ENCODE measurements at places on chromosomes 11 and 22.
A peak's percentile ranks its signal among the peaks of the same experiment; 100 is the strongest.

DNA sequence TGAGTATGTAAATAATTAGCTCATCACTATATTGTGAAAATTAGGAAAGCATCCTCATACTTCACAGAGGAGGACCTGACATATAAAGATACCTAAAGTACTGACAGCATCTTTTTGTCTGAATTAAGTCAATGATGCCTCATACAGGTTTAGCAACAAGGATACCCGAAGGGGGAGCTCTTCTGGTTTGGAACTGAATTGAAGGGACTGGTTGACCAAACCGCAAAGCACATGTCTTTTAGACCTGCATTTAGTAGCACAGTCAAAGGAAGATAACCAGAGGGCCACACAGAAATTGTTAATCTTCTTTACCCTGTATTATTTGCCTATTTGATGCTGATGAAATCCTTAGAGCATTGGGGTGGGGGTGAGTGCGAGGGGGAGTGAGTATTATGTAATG lies 12.9 kb upstream of the WT1 start:
- DNase-seq: no peak

DNA sequence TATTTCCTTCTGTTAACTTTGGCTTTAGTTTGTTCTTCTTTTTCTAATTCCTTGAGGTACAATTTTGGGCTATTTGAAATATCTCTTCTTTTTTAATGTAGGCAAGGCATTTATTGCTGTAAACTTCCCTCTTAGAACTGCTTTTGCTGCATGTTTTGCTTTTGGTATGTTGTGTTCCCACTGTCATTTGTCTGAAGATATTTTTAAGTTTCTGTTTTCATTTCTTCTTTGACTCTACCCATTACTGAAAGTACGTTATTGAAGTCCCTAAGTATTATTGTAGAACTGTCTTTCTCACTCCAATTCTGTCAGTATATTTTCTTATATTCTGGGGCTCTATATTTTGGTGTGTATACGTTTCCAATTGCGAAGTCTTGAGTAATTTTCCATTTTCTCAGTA lies 77.9 kb downstream of the KCNQ1OT1 start:
- no peak for DNase-seq

DNA sequence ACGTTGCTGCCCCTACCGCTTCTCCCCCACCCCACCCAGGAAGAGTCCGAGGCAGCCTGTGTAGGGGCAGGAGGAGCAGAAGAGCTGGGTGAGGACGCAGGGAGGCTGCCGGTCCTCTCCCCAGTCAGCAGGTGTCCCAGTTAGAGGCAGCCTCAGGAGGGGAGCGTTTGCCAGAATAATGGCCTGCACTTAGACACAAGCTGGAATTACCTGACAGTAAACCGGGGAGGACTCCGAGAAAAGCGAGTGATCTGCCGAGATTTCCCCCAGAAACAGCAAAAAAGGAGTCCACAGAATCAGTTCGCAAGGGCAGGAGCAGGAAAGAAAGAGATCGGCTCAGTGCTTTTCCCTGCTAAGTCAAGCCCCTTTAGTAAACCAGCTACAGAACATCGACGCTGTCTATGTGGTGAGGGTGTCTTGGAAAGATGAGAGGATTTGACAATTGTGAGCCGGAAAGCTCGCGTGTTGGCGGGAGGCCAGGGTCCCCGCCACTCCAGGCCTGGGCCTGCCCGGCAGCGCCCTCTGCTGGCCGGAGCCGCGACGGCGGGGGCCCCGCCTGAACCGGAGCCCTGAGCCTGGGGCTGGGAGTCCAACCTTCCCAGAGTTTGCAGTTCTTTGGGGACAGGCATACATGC lies 17.7 kb upstream of the THRSP start:
- DNase-seq: peak; percentile 59

- no peak for DNase-seq
Measured at GRCh38 chr11:126711977-126712625, 288.5 kb downstream of the KIRREL3 start.

GRCh38 chr11:19802773-19803293 lies 90.2 kb downstream of the NAV2 start:
- DNase-seq: no peak

GRCh38 chr11:36365907-36366306 lies 69.8 kb downstream of the PRR5L start:
- DNase-seq: no peak

- DNase-seq: no peak
Measured at GRCh38 chr11:117037279-117037974, 60.8 kb downstream of the SIK3 start.

DNA sequence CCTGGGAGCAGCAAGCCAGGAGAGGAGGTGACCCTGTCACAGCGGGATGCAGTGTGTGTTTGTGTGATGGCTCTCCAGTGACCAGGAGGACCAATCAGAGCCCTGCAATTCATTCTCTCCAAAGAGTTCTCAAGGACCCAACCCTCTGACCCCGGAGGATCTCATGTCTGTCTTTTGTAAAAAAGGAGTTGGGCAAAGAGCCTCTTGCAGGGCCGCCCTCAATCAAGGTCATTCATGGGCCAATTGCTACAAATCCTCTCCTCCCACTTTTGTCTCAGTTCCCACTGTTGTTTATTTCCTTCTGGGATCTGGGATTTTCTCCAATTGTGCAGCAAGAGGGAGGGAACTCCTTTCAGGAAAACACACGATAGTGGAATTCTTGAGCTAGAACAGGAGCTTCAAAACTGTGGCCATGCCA lies 4.0 kb downstream of the TECTA start:
- no peak for DNase-seq

- DNase-seq: no peak
Measured at GRCh38 chr11:30917859-30918478, 331.8 kb upstream of the MPPED2 start.

DNA sequence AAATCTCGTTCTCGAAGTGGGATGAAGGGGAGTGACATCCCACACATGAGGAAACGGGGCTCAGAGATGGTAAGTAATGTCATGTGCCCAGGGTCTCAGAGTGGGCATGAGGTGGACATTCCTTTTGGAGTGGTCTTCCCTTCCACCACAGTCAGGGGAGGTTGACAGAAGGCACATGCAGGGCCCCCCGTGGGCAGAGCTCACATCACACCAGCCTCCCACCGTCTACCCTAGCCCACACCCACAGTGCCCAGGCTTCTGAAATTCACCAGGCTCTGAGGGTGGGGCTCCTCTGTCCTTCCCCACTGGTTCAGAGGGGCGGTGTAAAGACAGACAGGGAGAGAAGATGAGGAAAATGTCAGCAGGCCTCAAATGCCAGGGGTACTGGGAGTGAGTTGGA lies 41.1 kb upstream of the TIMP3 start:
- DNase-seq: no peak

- no peak for DNase-seq
Measured at GRCh38 chr11:122285070-122285988, 169.3 kb upstream of the BLID start.

DNA sequence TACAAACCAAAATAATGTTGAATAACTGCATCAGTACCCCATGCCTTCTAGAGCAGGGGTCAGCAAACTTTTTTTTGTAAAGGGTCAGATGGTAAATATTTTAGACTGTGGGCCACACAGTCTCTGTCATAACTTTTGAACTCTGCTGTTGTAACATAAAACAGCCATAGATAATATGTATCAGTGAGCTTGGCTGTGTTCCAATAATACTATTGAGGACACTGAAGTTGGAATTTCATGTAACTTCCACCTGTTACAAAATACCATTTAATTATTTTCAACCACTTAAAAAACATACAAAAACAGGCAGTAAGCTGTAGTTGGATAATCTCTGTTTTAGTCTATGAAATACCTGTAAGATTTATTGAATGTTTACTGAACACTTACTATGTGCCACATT lies 55.2 kb downstream of the PICALM start:
- no peak for DNase-seq

DNA sequence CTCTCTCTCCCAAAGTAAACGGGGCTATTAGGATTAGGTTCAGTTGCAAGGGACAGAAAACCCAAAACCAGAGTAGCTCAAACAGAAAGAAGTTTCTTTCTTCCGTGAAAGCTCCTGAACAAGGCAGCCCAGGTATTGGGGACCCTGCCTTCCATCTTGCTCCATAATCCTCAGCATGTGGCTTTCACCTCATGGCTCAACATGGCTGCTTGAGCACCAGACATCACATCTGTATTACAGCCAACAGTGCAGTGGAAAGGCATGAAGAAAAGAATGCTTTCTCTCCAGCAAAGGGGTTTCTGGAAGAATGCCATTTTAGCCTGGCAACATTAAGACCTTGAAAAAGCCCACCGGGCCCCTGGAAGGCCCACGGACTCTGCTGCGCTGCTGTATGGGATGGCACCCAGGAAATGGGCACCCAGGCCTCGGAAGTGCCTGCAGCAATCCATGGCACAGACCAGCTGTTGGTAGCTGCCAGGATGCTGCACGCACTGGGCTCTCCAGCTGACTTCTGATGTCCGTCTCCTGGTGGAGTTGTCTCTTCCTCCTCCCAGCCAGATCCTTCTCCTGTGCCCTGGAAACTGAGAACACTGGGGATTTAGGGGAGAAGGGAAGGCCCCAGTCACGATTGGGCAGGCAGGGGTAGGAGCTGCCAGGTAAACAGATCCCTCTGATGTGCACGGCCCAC lies 22.6 kb downstream of the PDGFB start:
- no peak for DNase-seq

DNA sequence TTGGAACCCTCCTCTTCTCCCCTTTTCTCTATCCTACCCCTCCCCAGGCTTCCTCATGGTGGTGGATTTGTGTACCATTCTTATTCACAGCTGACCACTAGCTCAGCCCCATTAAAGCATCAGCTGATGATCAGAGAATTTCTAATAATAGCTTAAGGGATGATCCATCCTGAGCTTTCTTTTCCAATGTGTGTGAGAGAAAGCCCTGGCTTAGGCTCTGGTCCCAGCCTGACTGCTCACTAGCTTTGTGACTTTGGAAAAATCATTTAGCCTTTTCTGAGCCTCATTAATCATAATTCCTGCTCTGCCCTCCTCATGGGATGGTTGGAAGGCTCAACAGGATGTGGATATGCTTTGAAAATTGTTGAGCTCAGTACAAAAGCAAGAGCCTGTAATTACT lies 26.3 kb upstream of the CCDC90B start:
- no peak for DNase-seq

DNA sequence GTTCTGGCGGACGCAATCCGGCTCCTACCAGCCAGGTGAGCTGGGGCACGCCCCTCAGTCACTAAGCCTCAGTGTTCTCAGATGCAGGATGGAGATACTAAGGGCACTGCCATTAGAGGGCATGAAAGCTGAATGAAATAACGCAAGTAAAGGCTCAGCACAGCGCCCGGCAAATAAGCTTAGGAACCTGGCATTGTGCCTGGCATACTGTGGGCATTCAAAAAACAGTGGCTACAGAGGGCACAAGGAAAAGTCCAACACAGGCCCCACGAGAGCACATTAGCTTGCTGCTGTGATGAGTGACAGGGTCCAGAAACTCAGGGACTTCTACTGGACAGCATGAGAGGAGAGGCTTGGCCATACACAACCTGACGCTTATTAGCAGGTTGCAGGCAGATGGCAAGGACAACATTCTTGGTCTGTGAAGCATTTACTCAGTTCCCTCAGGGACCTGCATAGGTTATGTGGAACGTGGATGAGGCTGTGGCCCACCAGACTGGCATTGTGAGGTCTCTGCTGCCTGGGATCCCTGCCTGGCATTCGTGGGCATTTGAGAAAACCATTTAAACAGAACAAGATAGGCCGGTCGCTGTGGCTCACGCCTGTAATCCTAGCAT lies 12.2 kb downstream of the TXN2 start:
- DNase-seq: no peak

DNA sequence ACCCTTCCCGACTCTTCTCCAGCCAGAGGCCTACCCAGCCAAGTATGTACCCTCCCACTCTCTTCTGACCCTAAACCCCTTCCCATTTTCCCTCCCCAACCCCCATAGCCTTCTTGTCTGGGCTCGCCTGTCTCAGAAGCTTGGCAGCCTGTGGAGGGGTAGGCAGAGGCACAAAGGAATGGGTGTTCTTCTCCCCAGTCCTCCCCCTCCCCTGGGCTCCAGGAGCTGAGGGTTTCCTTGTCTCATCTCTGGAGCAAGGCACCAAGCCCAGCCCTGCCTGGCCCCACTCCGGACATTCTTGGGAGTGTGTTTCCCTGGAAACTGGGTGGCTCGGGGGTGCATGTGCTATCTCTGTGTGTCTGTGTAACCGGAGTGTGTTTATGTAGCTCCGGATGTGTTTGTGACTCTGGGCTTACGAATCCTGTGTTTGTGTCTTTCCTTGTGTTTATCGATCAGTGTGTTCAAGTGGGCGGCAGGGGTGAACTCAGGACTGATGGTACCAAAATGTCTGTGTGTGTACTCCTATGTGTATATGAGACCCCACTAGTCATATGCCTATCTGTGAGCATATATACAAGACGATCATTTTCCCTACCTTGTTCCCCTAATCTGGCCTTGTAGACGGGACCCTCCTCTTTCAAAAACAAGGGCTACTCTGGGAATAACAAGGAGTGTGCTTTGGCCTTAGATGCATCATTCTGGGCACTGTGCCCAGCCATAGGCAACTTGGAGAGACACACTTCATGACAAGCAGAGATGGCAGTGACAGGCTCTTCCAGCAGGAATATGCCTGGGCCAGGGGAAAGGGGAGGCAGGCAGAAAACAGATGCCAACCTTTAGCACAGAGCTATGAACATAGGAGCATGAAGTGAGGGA lies 10.9 kb downstream of the PHLDB1 start:
- DNase-seq: no peak

GRCh38 chr11:20035701-20036601 lies 124.3 kb downstream of the DBX1 start:
- DNase-seq: no peak

DNA sequence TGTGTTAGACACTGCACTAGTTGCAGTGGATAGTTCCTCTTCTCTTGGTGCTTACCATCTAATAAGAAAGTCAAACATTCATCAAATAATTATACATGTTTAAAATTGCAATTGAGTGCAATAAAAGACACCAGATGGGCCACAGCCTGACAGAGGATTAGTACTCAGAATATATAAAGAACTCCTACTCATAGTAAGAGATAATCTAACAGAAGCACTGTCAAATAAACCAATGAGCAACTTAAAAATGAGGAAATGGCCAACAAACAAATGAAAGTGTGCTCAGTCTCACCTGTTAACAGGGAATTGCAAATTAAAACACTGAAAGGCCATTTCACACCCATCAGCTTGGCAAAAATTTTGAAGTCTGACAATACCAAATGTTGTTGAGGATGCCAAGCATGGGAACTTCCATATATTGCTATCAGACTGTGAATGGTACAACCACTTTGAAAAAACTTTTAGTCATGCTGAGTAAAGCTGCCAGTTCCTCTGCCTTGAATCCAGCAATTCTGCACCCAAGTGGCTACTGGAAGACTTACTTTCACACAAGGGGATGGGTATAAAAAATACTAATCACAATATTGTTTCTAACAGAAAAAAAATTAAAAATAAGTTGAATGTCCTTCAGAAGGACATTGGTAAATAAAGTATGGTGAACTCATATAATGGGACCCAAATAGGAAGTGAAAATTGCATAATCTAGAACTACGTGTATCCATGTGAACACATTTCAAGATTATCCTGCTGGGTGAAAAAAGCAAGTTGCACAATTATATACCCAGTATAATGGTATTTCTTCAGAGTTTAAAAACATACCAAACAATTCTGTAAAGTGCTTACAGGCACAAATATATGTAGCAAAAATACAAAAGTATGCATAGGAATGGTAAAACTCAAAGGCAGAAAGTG lies 41.4 kb upstream of the CREB3L1 start:
- no peak for DNase-seq

- DNase-seq: no peak
Measured at GRCh38 chr11:12188548-12189317, 78.3 kb downstream of the MICAL2 start.

All from CD4-positive, alpha-beta T cell treated with Interferon gamma for 1 hour (primary cell).